Pons (tissue), 1 donor: ENCODE measurements at places on chromosomes 2 and 18.

DNA sequence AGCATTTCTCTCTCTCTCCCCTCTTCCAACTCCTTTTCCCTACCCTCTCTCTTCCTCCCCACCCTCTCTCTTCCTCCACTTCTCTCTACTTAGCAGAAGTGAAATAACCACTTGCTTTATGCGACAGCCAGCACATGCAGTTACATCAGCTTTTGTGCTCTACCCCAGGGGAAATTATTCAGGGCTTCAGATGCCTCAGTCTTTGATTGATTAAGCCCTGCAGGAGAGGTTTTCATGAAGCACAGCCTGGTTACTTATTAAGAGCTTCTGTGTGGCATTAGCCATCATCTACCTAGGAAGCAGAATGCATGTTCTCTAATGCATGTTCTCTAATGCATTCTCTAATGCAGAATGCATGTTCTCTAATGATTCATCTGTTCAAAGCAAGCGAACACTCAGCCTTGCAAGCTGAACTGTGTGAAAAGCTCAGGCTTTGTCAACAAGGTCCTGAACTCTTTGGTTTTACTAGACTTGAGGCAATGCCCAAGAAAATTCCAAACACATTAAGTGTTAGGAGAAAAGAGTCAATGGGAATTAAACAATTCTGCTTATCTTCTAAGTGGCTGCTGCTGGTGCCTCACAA, 56.1 kb downstream of the LHCGR start:
- no peak for DNase-seq

GRCh38 chr2:198097630-198098029, 293.2 kb downstream of the PLCL1 start:
- peak; percentile 64 for DNase-seq

- no peak for DNase-seq
Observed at GRCh38 chr2:102359527-102359926, 3.9 kb downstream of the IL18R1 start.

GRCh38 chr2:27471961-27472360, 17.6 kb downstream of the IFT172 start:
- no peak for DNase-seq

DNA sequence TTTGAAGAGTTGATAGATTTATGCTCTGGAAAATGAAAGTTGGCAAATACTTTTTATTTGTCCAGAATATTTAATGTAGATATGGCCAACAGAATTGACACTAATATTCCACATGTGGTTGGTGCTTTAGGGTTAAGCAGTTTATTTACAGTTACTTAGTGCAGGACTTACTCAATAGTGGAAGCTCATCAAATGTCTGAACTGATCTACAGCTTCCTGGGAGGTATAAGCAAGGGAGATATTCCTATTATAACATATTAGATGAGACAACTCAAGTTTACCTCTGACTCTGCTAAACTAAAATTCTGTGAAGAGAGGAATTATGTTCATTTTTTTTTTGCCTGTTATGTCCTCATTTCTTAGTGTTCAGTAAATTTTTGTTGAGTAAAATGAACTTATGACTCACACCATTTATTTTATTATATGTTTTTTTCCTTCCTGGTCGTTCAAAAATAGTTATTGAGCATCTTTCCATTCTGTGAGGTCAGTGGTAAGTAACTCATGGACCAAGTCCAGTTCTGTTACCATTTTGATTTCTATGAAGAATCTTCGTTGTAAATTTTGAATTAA, 13.6 kb downstream of the ABI2 start:
- no peak for DNase-seq

DNA sequence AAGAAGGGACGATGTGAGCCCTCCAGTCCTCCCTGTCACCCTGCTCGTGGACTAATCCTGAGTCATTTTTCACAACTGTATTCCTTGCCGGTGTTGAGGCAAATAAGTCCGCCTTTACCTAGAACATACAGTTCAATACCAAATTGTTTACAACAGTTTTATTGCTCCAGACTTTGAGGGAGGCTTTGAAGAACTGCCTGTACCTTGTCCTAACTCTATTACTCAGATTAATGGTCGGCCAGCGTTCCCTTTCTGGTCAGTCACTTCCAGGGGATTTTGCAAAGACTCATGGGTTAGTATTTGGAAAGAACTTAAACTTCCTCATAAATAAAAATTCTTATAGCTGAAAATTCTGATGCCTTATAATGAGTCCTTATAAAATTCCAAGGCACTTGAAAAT, 85.1 kb upstream of the ZNF532 start:
- no peak for DNase-seq

GRCh38 chr2:180057706-180058412, 50.8 kb upstream of the CWC22 start:
- DNase-seq = no peak

DNA sequence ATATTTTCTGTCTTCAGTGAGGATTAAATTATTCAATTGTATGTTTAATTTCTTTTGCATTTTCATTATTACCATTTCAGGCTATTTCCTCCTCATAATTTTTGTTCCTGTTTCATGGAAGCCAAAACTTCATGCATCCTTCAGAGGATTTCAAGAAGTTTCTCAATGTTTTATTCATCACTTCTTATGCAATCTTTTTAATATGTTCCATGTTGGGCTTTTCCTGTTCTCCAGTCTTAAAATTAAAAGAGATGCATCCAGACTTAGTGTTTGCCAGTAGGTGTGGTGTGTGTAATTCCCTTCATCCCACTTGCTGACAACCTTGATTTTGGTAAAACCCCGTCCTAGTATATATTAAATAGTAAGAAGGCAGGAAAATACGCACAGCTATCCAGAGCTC, 190.0 kb downstream of the EN1 start:
- DNase-seq = no peak

DNA sequence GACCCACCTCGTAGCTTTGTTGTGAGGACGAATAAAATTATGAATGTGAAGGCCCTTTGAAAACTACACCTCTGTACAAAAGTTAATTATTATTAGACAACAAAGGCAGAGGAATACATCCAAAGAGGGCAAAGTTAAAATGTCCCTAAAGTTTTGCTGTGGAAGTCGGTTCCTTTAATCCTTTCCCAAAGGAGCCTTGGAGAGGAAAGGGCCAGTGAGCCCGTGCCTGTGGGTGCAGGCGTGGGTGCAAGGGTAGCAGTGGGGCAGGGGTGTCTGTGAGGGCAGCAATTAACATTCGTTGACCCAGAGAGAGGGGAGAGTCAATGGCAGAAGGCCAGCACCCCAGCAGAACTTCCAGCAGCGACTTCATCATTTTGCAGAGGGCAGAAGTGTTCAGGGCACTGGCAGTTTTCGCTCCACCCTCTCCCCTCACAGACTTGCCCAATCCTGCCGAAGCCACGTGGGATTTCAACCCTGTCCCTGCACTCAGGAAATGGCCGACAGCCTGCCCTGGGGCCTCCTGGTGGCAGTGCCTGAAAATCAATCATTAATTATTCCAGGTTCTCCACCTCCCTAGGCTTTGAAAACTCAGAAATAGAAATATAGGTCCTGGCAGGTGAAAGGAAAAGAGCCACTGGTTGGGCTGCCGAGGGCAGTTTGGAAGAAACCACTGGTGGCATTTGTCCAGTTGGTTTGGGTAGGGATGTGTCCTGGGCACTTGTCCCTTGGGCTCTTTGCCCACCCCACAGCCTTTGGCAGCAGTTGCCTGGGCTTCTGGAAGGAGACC, 4.2 kb upstream of the PAX8 start:
- peak; percentile 57 for DNase-seq

DNA sequence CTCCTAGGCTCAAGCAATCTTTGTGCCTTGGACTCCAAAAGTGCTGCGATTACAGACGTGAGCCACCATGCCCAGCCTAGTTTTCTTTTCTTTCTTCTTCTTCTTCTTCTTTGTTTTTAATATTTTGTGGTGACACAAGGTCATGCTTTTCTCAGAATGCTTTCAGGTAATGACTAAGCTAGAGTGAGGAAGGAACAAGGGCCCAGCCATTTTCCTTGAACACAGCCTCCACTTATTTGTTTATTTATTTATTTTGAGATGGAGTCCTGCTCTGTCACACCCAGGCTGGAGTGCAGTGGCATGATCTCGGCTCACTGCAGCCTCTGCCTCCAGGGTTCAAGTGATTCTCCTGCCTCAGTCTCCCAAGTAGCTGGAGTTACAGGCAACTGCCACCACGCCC, 74.3 kb upstream of the ST3GAL5 start:
- no peak for DNase-seq

DNA sequence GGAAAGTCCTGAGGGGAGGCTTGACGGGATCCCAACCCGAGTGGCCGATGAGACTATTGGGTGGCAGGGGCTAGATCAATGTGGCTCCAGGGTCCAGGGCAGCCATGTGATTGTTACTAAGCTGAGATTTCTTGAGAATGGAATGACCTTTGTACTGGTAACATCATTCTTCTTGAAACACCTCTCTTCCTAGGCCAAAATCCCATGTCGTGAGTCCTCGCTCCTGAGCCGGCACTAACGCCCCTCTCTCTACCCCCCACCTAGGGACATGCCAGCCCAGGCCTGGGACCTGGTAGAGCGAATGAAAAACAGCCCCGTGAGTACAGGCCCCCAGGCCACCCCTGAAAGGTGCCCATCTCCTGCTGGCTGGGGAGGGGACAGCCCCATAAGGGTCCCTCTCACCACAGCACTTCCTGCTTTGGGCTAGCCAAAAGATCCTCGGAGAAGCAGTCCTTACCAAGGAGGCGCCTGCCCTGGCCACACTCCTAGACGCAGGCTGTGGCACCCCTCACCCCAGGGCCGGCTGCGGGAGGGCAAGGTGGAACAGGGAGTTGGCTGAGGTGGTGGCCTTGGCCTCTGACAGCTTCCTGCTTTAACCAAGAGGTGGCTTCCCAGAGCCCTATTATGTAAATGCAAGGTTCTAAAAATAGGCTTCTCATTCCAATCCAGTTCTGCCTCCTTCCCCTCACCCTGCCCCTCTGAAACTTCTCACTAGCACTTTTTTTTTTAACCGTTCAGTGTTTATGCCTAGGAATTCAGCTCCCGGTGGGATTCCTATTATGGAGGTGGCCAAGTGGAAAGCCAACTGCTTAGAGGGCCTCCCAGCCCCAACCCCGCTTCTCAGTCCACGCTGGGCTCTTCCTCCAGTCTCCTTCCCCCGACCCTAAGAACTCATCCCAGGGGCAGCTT, 126.6 kb upstream of the PPP1CB start:
- DNase-seq = peak; percentile 24

- no peak for DNase-seq
Observed at GRCh38 chr2:67583185-67583584, 186.1 kb downstream of the ETAA1 start.

DNA sequence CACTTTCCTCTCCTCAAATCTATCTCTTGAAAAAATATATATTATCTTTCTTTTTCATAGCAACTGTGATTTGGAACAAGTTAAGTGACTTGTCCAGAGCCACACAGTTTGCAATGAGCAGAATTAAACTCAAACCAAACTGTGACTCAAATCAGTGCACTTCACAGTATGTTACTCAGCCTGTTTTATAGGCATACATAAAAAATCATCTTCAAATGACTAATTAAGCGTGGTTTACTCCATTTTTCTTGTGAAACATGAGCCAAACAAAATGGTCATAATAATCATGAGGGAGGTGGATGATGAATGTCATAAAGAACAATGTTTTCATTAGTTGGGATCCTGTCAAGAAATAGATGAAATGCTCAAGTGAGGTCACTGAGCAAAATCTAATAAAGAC, 6.1 kb upstream of the CCDC178 start:
- DNase-seq = no peak

GRCh38 chr2:24981411-24982136, 9.8 kb upstream of the DNAJC27 start:
- DNase-seq = no peak

DNA sequence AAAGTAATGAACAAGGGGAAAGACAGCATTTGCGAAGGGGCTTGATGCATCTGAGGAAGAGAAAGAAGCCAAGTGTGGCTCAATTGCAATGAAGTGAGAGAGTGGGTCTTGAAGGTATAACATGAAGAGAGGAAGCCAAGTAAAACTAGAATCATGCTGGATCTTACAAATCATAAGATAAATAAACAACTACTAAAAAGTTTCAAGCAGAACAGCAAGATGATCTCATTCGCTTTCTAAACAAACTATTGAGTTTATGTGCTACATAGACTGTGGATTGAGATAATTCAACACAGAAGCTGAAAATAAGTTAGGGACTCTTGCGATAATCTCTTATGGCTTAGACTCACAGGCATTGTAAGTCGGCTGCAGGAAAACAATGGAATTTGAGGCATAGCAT, 1310.5 kb upstream of the NRXN1 start:
- DNase-seq = no peak

DNA sequence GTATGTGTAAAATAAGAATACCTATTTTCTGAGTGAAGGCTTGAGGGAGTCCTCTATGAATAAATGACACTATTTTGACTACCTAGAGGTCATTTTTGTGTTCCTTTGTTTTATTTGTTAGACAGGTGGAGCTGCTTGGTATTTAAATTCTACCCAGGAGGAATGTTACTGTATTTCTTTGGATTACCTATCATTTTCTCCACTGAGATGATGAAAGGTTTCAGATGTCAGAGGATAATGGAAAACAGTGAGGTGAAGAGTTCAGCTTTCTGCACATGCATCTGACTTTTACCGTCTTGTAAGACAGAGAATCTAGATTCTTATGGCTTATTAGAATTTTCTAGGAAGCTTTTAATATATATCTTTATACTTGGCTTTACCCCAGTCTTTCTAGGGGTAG, 689.8 kb upstream of the NXPH2 start:
- no peak for DNase-seq

DNA sequence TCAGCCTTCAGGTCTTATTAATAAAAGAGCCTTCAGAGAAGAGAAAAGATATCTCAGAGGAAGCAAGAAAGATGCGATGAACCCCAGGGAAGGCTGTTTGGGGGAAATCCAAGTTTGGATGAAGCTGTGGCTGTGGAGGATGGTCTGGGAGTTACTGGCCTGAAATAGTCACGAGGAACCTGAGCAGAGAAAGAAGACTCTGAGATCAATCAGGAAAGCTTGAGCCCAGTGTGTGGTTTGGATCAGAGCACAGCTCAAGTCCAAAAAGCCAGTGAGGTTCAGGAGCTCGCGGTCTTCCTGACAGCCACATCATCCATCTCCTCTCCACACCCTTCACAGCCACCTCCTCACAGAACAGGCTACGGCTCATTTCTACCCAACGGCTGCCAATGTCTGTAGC, 87.4 kb upstream of the SERPINE2 start:
- no peak for DNase-seq

DNA sequence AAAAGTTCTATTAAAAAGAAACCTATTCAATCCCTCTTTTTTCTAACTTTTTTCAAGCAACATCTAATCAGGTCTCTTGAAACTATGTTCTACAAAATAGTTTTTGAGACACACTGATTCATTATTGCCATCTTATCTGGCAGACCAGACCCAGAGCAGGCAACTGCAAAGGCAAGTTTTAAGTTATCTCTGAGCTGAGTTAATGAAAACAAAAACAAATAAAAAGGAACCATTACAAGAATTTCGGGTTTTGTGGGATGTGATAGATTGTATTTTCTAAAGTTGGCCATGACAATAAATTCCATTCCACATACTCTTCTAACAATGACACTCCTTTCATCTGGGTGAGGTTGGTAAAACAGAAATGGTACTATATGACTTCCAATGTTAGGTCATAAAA, 15.2 kb upstream of the TWSG1 start:
- DNase-seq = no peak
